Stimulated activated CD4-positive, alpha-beta T cell treated with anti-CD3 and anti-CD28 coated beads, Interleukin-12 subunit alpha, Interleukin-12 subunit beta, amount 100 ng/mL, for 24 hours (primary cell): ENCODE measurements at places on chromosomes 7 and 10.

DNA sequence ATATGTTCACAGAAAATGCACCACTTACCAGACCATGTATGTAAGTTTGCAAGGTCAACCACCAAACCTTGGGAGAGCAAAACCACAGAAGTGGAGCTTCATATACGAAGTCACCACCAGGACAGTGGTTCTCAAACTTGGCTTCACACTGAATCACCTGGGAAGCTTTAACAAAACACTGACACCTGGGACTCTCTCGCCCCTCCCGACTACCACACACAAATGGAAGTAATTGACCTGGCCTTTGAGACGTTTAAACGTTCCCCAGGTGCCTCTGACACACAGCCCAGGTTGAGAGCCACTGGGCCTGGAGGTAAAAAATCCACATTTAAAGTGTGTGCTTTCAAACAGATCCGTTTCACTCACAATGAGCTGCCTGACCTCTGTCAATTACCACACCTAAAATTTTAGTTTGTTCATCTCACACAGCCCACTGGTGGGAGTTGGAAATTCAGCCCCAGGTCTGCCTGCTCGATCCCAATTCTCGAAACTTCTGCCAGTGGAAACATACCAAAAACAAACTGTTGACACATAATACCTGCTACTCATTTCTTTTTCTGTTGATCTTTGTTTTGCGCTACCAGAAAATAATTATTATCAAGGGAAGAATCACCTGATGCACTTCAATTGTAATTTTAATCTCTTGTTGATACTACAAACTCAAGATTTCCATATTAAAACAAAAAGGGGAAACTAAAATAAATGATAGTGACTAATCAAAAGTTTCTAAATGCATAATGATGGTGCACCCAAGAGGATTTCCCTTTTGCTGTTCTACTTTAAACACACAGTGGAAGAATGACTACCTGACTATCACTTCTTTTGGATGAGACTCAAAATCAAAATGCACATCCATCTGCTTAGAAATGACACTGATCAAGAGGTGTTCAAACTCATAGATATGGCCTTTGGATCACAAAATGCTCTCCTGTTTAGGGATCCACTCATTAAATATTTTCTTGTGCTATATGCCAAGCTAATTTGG lies 26.6 kb downstream of the CDNF start:
- no peak for DNase-seq

- no peak for DNase-seq
Observed at GRCh38 chr7:964401-965231, 10.1 kb upstream of the ADAP1 start.

DNA sequence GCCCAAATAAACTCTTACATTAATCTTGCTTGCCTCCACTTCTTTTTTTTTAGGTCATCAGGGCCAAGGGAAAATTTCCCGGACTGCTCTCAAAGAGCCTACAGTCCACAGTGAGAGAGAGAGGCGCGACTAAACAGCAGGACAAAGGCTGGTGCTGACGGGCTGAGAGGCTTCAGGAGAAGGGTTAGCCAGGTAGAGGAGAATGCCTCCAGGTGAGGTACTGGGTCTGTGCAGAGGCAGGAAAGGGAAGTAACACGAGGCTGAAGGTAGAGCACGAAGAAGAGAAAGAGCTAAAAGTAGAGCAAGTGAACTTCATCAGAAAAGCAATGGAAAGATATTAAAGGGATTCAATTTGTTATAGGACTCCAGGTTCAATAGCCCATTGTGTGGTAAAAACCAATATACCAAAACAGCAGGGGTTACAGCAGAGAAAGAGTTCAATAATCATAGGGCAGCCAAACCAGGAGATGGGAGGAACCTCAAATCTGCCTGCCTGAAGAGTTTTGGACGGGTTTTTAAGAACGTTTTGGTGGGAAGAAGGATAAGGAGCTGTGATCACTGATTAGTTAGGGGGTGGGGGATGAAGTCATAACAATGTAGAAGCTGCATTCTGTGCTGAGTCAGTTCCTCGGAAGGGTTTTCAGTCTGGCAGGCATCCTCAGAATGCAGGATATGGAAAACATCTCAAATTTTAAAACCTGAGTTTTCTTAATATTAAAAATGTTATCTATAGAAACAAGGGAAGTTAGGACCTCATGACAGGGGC lies 171.5 kb downstream of the AKR1D1 start:
- no peak for DNase-seq

GRCh38 chr7:29278337-29279069 lies 83.9 kb downstream of the CHN2 start:
- no peak for DNase-seq

DNA sequence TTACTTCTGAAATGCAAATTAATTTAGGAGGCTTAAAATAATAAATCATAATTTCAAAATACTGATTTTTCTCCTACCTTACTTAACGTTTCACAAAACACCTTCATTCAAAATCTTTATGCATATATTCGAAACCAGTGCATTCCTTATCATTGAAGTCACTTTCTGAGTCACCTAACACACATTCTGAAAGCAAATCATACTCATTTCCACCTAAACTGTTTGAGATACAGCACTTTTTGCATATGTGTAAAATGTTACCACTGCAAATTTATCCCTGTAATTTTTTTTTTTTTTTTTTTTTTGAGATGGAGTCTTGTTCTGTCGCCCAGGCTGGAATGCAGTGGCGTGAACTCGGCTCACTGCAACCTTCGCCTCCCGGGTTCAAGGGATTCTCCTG lies 15.7 kb downstream of the PPP3CB start:
- DNase-seq, result no peak

GRCh38 chr10:113157441-113157840 lies 207.4 kb downstream of the TCF7L2 start:
- no peak for DNase-seq

DNA sequence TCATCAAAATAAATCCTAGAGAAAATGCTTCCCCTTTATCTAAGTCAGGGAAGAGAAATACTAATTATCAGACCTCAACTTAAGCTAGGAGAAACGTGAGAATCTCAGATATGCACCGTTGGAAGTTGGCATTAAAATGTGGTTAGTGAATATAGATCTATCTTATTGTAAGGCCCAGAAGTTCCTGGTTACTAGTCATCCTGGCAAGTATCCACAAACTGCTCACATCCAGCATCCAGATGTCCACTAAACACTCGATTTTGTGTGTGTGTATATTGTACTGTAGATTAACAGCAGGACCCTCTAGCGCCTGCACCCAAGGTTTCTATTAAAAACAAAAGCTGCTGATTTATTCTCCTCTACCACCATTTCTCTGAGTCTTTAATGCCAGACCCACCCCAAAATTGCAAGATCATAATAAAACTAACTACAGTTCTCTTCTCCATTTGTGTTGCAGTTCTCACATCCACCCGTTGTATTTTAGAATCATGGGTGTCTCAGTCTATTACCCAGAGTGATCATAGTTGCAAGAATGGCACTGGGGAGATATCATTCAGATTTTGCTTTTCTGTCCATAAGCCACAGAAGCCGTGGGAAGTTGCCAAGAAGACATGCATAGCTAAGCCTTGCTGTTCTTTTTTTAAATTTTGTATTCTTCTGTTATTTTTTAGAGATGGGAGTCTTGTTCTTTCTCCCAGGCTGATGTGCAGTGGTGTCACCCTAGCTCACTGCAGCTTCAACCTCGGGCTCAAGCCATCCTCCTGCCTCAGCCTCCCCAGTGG lies 165.4 kb downstream of the KIAA1217 start:
- no peak for DNase-seq
